Kidney tubule cell (primary cell): ENCODE measurements at places on chromosomes 6 and 20.

- DNase-seq, result no peak
Observed at GRCh38 chr20:1707588-1708449, 50.2 kb upstream of the SIRPG start.

DNA sequence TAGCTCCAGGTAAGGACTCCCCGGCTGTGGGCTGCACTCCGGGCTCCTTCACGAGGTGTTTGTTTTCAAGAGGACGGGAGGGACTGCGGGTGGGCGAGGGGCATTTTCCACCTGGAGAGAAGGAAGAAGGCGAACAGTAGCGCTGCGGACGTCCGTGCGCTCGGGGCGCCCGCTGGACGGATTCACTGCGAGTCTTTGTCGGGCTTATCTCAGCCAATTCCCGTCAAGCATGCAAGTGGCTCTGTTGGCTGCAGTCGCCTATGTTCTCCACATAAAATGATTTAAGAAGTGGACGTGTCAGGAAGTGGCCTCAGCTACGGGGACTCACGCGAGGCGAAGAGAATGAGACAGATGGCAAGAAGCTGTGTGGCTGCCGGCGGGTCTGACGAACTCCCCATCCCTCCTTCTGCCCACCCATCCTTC is 332 bp downstream of the GRIK2 start:
- DNase-seq, result peak; percentile 26

GRCh38 chr6:90976341-90976740 is 389.5 kb upstream of the MAP3K7 start:
- no peak for DNase-seq

DNA sequence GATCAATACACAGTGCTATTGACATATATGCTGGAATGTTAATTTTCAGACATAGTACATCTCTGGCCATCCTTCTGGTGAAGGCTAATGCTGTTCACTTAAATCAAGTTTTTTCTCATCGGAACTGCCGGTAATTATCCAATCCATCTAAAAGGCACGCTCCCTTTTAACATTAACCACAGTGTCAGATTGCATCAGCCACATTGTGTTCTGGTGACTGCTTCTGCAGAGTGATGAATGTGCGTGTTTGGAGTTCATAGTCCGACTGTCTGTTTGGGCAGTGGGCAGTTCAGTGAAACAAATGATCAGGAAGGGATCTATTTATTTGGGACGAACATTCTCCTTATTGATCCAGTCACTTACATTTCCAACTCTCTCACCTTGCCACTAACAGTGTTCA is 49.5 kb downstream of the SOBP start:
- peak; percentile 59 for DNase-seq

GRCh38 chr6:9168669-9169068 is 733.3 kb upstream of the SLC35B3 start:
- DNase-seq, result no peak

GRCh38 chr6:108535114-108535742 is 25.5 kb upstream of the FOXO3 start:
- no peak for DNase-seq

DNA sequence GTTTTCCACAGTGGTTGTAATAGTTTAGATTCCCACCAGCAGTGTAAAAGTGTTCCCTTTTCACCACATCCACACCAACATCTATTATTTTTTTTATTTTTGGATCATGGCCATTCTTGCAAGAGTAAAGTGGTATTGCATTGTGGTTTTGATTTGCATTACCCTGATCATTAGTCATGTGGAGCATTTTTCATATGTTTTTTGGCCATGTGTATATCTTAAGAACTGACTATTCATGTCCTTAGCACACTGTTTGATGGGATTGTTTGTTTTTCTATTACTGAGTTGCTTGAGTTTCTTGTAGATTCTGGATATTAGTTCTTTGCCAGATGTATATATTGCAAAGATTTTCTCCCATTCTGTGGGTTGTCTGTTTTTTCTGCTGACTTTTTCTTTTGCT is 820.1 kb downstream of the TENT5A start:
- DNase-seq, result no peak

DNA sequence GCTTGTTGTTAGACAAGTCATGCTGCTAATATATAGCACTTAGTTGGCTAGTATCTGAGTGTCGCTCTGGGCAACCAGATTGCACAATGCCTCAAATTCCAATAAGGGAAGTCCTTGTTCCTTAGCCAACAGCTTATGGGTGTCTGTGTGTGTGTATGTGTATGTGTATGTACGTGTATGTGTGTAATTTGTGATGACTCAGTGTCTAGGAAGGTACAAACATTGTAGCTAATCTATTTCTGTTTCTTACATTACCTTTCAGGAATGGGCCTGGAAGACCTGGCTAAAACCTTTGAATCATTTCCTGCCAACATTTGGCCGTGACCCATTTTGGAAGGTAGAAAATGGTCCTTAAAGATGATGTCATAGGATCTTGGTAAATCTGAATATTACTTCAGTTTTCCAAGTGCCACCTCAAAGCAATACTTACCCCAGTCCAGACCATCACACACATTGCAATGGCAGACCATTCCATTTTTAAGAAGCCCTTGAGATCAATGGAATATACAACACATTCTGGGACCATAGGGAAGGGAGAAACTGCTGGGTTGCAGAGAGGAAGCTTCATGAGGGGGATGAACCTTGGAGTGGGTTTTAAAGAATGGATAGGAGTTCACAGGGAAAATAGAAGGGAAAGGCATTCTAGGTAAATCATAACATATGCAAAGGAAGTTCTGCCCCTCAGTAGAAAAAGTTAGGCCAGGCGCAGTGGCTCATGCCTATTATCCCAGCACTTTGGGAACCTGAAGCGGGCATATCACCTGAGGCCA is 25.1 kb downstream of the NEDD9 start:
- DNase-seq, result peak; percentile 100

DNA sequence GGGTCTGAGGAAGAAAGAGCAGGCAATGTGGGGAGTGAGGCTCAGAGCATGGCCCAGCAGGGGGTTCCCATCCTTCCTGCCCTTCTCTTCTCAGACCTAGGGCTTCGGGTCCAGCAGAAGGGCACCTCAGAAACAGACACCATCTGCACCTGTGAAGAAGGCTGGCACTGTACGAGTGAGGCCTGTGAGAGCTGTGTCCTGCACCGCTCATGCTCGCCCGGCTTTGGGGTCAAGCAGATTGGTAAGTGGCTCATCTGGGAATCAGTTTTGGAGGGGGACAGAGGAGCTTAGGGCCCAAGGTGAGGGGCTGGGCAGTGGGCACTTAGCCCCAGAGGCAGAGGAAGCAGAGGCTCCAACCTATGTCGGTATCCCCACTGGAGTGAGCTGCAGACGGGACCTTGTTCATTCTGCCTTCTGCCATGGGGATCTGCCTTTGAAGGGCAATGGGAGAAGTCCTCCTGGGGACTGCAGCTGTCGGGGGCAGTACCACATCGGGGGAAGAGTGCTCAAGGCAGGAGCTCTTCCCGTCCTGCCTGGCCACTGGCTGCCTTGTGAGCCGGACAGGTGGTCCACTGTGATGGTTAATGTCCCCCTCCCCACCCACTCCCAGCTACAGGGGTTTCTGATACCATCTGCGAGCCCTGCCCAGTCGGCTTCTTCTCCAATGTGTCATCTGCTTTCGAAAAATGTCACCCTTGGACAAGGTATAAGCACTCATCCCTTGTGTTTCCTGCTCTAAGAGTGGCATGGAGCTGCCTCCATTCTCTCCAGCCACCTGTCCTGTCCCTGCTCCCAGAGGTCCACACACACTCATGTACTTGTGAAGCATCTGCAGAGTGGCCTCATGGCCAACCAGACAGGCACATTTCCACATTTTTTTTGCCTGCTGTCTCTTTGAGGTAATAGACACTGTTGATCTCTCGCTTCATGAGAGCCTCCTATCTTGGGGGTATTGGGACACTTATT is 4.7 kb downstream of the CD40 start:
- DNase-seq, result no peak

DNA sequence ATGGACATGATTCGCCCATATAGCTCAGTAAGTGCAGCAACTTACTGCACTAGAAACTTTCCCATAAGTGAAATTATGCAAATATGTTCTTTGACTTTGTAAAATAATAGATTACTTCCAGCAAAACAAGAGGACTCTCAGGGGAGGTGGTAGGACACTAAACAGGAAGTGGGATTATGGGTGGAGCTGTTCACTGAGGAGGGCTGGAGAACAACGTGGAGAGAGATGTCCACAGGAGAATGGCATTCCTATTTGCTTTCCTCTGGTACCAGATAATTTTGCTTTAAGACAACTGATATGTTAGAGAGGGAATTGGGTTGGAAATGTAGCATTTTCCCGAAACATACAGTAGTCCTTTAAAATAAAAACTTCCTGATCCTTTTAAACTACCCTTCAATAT is 3.7 kb downstream of the TPD52L1 start:
- no peak for DNase-seq

DNA sequence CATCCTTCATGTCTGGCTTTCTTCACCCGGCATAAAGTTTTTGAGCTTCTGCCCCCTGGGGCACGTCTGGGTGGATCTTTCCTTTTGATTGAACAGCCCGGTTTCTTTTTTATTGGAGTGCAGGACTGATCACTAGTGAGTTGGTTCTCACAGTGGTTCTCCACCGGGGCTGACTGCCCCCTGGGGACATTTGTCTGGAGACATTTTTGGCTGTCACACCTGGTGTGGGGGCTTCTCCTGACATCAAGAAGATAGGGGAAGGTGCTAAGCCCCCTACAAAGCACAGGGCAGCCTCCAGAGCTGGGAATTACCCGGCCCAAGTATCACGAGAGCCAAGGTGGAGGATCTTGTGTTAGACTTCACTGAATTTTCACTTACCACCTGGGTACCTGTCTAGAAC is 25.7 kb upstream of the IRF4 start:
- DNase-seq, result no peak

- no peak for DNase-seq
Observed at GRCh38 chr6:160069050-160069454, 52.6 kb upstream of the SLC22A1 start.

- no peak for DNase-seq
Observed at GRCh38 chr6:134527108-134527787, 209.3 kb upstream of the SGK1 start.

GRCh38 chr6:73388800-73389512 is 5.7 kb upstream of the DDX43 start:
- DNase-seq, result peak; percentile 69
